ENCODE measurements at places on chromosomes 2 and 18.

GRCh38 chr2:16973586-16974286 is 308.1 kb upstream of the CYRIA start:
- no peak for DNase-seq

DNA sequence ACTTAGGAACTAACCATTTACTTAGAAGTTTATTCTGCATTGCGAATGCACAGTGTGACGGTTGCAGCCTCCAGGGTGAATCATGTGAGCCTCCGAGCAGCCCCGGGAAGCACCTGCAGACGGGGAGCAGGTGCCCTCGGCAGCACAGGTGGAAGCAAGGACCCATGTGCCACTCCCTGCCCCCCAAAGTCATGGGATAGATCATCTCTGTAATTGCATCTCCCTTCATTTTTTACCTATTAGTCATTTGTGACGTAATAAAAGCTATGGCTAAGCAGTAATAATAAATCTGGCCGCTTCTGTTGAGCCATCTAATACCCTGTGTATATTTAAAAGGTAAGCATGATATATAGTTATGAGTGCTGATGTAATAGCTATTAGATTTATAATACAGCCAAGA is 97.2 kb downstream of the PTGR3 start:
- DNase-seq, result no peak

- DNase-seq, result no peak
These were observed 213.4 kb downstream of the HNMT start for GRCh38 chr2:138177693-138178092.

GRCh38 chr2:168708080-168708479 is 94.4 kb upstream of the NOSTRIN start:
- DNase-seq, result no peak

DNA sequence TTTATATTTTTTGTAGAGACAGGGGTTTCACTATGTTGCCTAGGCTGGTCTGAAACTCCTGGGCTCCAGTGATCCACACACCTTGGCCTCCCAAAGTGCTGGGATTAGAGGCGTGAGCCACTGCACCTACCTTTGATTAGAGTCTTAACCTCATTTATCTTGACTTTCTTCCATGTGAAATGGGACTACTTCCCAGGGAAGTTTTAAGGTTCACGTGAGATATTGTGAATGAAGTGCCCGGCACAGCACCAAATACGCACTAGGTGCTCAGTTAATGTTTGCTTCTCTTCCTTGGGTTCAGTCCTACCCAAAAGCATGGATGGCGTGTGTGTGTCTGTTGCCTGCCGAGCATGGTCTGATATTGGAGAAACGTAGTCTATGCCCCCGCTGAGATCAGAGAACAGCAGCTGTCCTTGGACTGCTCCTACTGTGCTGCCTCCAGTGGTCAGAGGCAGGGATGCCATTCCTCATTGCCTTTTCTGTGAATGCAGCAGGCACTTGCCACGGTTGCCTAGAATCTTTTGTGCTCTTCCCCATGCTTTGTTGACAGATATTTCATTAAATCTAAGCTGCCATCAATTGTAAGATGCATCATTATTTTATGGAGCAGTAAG is 12.3 kb upstream of the TFCP2L1 start:
- DNase-seq, result no peak

DNA sequence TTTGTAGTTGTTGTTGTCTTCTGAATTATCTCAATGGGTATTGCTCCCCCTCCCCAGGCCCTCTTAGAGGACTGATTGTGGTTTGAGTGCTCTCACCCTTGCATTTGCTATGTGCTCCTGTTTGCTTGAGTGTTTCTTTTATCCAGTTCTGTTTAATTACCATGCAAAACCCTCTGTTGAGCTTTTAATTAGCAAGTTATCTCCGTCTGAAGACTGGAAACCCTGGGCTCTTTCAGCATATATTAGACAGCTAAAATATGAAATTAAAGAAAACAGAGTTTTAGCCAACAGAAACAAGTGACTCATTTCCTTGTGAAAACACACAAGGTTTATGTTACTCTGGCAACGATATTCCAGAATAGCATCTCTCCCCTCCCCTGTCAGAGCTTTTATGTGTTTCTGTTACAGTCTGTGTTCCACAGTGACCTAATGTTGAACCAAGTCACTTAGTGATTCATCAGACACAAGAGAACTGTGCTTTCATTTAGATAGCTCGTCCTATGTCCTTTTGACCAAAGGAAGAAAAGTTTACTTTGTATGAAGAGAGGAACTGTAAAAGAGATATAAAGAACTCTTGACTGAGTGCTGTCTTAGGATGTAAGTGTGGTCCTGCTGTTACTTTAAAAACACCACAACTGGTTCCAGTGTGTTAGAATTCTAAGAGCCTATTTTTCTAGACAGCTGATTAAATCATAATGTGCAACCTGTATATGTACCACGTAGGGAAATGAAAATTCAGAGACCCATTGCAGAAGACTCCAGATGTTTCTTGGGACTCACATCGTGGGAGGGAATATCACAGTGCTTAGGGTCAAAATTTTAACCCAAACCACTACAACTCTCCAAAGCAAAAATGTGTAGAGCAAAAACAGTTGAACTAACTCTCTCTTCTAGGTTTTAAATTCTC is 172.8 kb upstream of the RBMS1 start:
- no peak for DNase-seq
